Temporal lobe (tissue), 4 donors: ENCODE measurements at places on chromosomes 7 and 10. TPM values are rescaled to one million over a fixed set of nuclear protein-coding genes. Genes with fewer than 3 reads are reported as not detected.

TPK1 gene
- 7.6 TPM for total RNA-seq

STRIP2 gene
- total RNA-seq = 9.6 TPM

OR2A1 gene
- under 0.01 TPM for total RNA-seq

PAPOLB gene
- 0.74 TPM for total RNA-seq

AKR1C4 gene
- total RNA-seq = not detected

SAMD9L gene
- total RNA-seq = 3.0 TPM

MRPL32 gene
- total RNA-seq = 29.5 TPM

SFTPA1 gene
- total RNA-seq = not detected

SHH gene
- 0.98 TPM for total RNA-seq

BHLHA15 gene
- total RNA-seq = 10.6 TPM

FZD1 gene
- total RNA-seq = 7.6 TPM

VIPR2 gene
- 0.49 TPM for total RNA-seq

MNX1 gene
- total RNA-seq = not detected

CYP2C19 gene
- 0.25 TPM for total RNA-seq

LCOR gene
- total RNA-seq = 47.7 TPM
